AG04450 (cell line): ENCODE measurements at places on chromosomes 3 and 15.

GRCh38 chr3:147651107-147651778 lies 242.1 kb downstream of the ZIC1 start:
- DNase-seq, result no peak

DNA sequence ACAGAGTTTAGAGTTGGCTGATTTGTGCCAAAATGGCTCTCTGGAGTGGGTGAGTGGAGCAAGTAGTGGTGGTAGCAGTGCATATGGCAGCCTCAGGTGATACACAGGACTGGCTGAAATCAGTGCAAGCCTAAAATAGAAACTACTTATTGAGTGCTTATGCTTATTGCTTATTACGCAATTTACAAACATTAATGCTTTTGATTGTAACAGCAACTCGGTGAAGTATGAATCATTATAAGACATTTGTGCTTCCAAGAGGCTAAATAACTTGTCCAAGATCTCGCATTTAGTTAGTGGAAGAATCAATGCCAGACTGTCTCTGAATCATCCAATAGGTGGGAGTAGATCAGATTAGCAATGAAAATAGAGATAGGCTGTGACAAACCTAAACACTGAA lies 353.8 kb downstream of the NAALADL2 start:
- no peak for DNase-seq

- DNase-seq, result no peak
These were observed 111.8 kb upstream of the C15orf61 start for GRCh38 chr15:67409175-67409574.

- no peak for DNase-seq
These were observed 28.8 kb downstream of the GOLGA6A start for GRCh38 chr15:74053517-74053916.

DNA sequence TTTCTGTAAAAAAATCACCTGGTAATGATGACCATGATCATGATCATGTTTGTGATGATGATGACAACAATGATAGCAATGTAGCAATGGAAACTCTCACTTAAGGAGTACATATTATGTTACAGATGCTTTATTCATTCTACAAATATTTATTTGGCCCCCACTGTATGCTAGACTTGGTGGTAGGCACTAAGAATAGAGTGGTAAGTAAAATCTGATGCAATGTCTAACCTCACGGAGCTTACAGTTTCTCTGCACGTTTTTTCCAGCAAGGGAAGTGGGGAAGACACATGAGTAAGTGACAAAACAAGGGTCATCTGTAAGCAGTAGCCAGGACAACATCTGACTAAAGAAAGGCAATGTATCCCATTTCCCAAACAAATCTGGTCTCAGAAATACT lies 199.4 kb upstream of the MRPL3 start:
- no peak for DNase-seq

- no peak for DNase-seq
These were observed 206.5 kb upstream of the CDIN1 start for GRCh38 chr15:36372968-36373367.

GRCh38 chr3:18099611-18100010 lies 325.5 kb downstream of the SATB1 start:
- no peak for DNase-seq

DNA sequence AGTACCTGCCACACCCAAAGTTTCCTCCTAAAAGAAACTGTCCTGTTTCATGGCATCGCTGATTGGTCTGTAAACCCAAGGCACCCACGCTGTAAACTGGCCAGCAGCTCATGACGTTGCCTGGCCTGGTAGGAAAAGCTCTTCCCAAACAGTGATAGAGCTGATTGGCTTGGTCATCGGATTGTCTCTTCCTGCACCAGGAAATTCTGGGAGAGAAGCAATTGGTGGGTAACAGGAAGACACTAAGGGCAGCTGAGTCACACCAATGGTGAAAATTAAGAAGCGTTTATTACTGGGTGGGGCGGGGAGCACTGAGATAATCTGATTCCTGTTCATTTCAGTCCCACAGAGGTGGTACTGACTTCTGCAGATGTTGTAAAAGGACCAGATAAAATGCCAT lies 31.0 kb downstream of the KLHL6 start:
- DNase-seq, result no peak

DNA sequence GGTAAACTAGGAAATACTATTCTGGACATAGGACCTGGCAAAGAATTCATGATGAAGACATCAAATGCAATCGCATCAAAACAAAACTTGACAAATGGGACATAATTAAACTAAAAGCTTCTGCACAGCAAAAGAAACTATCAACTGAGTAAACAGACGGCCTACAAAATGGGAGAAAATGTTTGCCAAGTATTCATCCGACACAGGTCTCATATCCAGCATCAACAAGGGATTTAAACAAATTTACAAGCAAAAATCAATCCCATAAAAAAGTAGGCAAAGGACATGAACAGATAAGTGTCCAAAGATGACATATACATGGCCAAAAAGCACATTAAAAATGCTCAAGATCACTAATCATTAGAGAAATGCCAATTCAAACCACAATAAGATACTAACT lies 1088.9 kb downstream of the NAALADL2 start:
- DNase-seq, result no peak

- DNase-seq, result no peak
These were observed 7.2 kb upstream of the ZNF609 start for GRCh38 chr15:64452988-64453688.

DNA sequence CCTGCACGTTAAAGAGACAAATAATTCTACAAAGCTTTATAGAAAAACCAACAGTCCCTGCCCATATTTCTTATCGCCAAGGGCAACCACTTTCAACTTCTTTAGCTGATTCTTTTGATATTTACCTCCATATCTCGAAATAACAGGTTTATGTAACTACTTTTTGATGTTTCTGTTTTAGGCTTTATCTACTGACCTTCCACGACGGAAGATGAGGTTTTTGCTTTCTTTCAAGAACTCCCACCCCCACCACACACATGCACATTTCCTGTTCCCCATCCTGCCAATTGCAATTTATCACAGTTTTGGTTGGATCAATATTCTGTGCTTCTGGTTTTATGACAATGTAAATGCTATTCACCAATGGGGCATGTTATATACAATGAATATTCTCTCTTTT lies 330.4 kb upstream of the ICE2 start:
- no peak for DNase-seq

DNA sequence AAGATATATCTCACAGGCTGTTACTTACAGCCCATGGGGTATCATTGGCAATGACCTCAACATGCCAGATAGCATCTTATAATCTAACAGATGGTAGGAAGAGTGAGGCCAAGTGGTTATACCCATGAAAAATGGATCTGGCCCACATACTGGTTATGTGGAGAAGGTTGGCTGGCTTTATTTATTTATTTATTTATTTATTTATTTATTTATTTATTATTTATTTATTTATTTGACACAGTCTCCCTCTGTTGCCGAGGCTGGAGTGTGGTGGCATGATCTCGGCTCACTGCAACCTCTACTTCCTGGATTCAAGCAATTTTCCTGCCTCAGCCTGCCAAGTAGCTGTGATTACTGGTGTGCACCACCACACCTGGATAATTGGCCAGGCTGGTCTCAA lies 11.6 kb downstream of the FBXO40 start:
- no peak for DNase-seq

DNA sequence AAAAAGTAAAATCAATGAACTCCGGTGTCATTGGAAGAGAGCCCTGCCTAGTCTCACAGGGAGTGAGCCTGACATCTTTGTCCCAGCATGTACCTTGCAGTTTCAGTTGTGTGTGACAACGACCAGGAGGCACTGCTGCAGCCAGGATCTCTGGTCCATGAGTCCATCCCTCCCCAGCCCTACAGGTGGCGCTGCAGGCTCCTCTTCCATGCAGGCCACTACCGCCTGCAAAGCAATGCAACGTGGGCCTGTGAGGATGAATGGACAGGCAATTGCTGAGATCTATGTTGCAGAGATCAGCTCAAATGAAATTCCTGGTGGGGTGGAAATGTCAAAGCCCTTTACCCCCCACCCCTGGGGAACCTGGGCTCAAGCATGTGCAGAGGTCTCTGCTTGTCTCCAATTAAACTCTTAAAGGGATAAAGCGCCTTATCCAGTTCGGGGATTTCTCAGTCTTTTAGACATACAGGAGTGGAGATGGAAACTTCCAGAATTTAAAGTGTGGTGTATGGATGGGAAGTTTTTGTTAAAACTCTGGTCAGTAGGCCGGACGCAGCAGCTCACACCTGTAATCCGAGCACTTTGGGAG lies 35.8 kb downstream of the TKT start:
- peak; percentile 41 for DNase-seq

DNA sequence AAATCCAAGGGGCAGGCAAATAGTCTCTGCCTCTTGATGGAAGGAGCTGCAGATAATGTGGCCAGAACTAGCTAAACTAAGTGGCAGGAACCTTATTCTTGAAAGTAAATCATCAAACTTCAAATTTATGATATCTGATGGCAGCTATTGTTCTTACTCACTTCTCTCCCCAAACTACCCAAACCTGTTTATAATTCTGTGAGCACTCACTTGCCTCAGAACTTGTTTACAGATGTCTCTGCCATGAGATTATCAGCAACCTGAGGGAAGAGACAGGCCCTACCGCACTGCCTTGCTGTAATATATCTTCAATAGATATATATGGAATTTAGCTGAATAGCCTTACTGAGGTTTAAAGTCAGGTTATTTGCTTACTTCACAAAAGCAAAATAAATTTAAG lies 2.2 kb upstream of the B3GALNT1 start:
- DNase-seq, result no peak

GRCh38 chr15:85988741-85989140 lies 90.9 kb upstream of the AGBL1 start:
- DNase-seq, result no peak

DNA sequence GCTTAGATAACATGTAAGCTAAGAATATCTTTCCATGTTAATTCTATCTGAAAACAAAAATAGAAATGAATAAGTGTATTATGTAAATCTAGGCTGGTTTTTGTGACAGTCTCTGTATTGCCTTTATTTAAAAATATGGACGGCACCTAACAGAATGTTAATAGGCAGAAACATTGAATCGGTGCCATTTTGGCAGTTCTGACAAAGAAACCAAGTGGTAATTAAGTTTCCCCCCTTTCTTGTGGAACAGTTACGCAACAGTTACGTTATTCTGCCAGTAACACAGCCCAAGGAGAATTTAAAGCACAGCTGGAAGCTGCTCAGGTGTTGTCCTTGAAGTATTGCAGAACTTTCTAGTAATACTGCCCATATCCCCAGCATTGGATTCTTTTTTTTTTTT lies 21.5 kb downstream of the LARS2 start:
- DNase-seq, result no peak

DNA sequence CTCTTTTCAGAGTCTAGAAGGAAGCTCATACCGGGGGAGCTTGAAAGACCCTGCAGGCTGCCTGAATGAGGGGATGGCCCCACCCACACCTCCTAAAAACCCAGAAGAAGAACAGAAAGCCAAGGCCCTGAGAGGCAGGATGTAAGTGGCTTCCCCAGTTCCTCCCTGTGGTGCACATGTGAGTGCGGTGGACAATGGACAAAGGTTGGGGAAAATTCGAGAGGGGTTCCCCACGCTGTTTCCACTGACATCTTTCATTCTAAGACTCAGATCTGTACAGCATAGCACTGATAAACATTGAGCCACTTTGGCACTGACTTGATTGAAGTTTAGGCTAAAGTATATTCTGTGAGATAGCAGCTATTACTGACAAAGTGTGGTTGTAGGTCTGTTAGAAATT lies 79.5 kb upstream of the UMPS start:
- no peak for DNase-seq

DNA sequence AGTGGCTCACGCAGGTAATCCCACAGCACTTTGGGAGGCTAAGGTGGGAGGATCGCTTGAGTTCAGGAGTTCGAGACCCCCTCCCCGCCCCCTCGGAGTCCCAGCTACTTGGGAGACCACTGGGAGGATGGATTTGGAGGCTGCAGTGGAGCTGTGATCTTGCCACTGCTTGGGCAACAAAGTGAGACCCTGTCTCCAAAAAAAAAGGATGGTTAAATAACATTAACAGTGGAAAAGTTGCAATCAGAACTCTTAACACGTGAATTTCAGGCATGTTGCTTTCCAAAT lies 1.4 kb upstream of the TMEM87A start:
- DNase-seq, result no peak

DNA sequence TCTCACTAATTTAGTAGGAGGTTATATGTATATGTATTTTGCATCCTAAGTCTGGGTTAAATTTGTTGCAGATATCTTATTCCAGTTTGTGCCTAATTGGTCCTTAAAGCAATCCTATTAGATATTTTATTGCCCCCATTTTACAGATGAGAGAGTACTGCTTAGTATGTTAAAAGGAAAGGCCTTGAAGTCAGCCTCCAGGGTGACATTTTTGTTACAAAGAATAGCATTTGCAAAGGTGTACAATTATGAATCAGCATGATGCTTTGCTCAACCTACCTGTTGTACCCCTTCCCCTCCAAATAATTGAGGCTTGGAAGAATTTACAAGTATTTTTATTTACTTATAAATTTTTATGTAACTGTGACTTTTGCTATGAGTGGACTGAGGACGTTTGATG lies 14.0 kb downstream of the STT3B start:
- DNase-seq, result no peak

DNA sequence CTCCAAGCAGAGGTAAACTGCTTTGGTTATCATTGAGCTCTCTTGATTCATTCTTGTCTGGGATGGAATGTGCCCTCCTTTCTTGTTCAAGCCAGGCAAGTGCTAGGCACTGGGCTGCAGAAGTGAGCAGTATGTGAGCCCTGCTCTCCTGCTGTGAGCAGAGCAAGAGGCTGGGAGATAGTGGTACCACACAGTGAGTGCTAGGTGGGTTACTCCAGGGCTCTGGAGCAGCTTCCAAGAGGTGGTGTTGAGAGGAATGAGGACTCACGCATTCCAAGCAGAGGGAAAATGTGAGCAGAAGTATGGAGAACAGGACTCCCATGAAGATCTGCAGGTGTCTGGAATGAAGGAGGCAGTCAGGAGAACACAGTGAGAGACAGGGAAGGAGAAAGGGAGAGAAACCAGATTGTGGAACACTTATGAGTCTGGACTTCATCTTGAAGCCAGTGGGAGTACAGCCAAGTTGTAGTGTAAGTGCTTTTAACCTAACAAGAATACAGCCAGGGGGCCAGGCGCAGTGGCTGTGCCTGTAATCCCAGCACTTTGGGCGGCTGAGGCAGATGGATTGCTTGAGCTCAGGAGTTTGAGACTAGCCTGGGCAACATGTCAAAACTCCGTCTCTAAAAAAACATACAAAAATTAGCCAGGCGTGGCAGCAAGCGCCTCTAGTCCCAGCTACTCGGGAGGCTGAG lies 199.9 kb upstream of the CTDSPL start:
- DNase-seq, result no peak

- no peak for DNase-seq
These were observed 148.4 kb downstream of the DTWD1 start for GRCh38 chr15:49769225-49769624.

DNA sequence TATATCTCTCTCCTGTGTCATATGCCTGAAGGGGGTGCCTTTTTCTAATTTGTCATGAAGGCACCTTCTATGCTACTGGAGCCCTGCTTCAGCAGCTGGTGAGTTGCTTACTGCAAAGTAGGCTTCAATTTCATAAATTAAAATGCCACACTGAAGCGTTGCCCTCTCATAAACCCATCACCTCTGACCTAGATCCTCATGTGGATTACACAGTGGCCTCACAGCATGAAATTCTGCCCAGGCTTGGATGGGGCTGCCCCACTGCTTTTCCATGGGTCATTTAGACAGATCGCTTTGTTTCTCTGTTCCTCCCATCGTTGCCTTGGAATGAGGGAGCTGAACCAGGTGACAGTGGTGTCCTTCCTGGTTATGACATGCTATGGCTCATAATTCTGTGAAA lies 131.2 kb downstream of the RPL22L1 start:
- no peak for DNase-seq
